ENCODE measurements at places on chromosomes 16 and 17. TPM values are rescaled to one million over a fixed set of nuclear protein-coding genes. Genes with fewer than 3 reads are reported as not detected.

RIPOR1 gene
- total RNA-seq = 81.3 TPM

METTL2A gene
- 22.4 TPM for total RNA-seq

DPEP1 gene
- not detected for total RNA-seq

FZD2 gene
- total RNA-seq = 21.4 TPM

LRRC37A2 gene
- total RNA-seq = 6.7 TPM

- DNase-seq = peak; percentile 32
Measured at GRCh38 chr17:67125417-67125816, 81.1 kb downstream of the CACNG1 start.

GRCh38 chr17:50850640-50851039 lies 15.3 kb downstream of the WFIKKN2 start:
- no peak for DNase-seq

DNA sequence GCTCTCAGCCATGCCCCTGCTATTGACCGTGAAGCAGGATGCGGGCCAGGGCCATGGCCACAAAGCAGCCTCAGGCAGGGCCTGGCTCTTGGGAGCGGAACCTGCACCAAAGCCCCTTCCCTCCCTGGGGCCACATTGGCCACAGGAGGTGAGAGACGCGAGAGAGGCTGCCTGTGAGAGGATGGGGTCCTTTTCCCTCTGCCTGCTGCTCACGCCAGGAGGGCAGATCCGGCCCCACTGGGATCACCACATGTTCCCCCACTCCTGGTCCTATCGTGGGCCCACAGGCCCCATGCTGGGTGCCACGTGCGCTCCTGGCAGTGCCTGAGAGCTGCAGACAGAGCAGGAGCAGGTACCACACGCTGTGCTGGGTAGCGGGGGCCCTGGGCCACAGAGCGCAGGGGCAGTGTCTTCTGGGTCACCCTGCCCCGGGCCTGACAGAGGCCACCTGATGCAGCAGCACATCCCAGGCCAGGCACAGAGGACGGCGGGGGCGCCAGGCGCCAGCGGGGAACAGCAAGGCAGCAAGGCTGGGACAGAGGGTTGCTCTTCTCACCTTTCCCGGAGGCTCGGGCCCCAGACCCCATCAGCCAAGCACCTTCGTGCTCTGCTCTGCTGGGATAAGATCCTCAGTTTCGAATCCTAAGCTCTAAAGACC lies 9.2 kb upstream of the NUDT16L1 start:
- no peak for DNase-seq

DNA sequence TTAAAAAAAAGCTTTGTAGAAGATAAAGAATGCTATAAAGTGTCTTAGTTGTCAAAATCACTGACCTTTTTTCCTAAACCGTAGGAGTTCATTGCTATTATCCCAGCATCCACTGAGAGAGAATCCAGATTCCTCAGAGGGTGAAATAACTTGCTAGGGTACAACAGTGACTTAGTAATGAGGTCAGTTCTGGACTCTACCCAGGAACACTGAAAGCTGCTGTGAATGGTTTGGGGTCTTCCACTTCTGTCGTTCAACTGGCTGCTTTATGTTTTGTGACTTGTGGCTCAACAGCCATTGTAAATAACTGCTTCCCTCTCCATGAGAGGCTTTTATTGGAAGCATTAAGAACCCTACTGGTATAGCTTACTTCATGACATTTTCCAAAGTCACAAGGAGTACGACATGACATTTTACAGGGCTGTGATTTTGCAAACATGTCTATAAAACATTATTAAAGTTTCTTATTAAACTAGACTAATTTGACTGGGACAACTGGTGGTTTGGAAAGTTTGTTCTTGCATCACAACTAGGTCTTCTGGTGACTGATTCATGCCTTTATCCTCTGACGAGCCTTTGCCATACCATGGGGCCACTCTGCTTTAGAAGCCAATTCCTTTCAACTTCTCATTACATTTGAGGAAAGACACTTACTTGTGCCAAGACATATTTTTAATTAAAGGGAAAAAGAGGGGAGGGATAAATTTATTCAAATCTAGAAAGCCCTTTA lies 92.2 kb upstream of the CDH11 start:
- DNase-seq = peak; percentile 58

GRCh38 chr17:33889040-33889439 lies 366.0 kb upstream of the CCL2 start:
- no peak for DNase-seq

DNA sequence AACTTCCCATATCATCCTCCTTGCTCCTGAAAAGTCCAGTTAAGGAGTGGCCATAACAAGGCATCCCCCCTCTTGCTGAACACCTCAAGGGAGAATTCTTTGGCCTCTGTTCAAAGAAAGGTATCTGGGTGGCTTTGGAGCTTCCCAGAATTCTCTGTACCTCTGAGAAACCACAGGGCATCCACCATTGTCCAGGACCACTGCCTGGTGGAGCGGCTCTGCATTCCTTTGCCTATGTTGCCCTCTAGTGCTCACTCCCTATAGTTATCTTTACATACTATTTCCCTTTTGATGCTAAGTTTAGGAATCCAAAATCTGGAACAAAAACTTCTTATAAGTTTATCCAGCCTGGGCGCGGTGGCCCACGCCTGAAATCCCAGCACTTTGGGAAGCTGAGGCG lies 30.3 kb downstream of the CHD9NB start:
- peak; percentile 74 for DNase-seq

- no peak for DNase-seq
Measured at GRCh38 chr16:65038100-65038499, 83.8 kb downstream of the CDH11 start.

DNA sequence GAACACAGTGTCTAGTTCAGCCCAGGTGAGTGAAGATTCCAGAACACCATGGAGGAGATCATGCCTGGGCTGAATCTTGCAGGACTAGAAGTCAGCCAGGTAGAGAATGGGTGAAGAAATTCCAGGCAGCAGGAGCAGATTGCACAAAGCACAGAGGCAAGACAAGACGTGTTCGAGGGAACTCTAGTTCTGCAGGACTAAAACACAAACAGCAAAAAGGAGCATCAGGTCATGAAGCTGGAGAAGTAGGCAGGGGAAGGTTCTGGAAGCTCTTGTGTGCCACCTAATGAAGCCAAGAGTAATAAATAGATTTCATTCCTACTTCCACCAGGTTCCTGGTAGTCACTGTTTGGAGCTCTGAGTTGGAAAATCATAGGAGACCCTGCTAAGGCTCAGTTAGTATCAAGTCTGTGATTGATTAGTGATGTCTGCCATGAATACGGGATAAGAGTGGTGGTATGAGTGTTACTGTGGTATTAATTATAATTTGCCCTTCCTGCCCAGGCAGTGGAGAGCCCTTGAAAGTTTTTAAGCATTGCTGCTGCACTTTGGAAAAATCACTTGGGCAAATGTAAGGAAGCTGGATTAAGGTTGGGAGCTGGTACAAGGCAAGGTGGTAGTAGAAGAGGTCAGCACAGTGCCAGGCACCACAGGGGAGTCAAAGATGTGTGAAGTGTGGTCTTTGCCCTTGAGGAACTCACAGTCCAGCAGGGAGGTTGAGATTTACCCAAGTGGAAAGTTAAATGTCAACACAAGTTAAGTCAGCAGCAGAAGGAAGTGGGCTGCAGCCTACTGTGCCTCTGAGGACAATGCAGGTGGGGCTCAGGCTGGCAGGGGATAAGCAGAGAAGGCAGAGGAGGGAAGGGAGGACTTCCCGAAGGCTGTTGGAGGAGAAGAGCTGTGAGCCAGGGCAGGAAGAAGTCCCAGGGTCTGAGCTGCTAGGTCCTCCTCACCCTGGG lies 13.5 kb upstream of the FOXN1 start:
- no peak for DNase-seq

GRCh38 chr17:47427985-47428384 lies 102.9 kb upstream of the NPEPPS start:
- no peak for DNase-seq
